Cardiac muscle cell (in vitro differentiated cells and primary cell): ENCODE measurements at places on chromosomes 16 and 17.

- no peaks in the 10 kb centered on the region for H3K27me3 ChIP-seq
- no peak for DNase-seq
- no peaks in the 10 kb centered on the region for H3K36me3 ChIP-seq
- no peaks in the 10 kb centered on the region for H3K4me1 ChIP-seq
- H3K4me3 ChIP-seq = no peak overlapping the region
Measured at GRCh38 chr17:77973953-77974352, 15.4 kb downstream of the TNRC6C start.

DNA sequence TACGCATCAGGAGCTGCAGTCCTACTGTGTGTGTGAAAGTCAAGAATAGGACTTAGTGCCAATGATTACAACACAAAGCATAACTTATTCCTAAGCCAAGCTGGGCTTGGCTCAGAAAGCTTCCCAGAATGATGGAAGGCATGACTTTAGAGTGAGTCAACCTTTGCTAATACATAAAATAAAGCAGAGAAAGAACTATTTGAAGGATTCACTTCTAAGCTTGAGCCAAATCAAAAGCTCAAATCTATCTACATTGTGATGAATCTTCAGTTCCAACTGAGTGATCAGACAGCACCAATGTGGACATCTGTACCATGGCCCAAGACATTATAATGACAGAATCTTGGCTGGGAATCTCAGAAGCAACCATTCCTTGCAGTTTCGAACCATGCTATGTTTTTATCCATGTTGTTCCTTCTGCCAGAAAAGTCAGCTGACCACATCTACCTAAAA lies 41.4 kb downstream of the SMG6 start:
- no peak overlapping the region for H3K27ac ChIP-seq
- DNase-seq = peak; percentile 79
- H3K36me3 ChIP-seq = no peaks in the 10 kb centered on the region

- H3K36me3 ChIP-seq = no peaks in the 10 kb centered on the region
- H3K27ac ChIP-seq = no peak overlapping the region
- peaks cover 16% of the 10 kb centered on the region for H3K27me3 ChIP-seq
- DNase-seq = no peak
- H3K4me3 ChIP-seq = no peak overlapping the region
Measured at GRCh38 chr16:80309178-80309577, 231.6 kb upstream of the DYNLRB2 start.

DNA sequence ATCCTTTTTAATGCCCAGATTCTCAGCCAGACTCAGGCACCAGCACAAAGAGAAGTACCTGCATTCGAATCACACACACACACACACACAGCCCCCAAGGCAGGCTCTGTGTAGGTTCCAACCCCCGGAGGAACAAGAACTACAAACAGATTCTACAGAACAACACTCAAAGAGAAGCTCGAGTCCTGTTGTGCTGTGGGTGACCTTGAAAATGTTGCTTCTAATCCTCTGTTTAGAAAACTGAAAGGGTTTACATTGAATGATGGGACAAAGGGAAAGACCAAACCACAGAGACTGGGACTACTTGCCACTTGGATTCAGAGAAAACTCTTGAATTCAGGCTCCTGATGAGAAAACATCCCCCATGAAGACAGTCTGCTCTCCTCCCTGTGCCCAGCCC lies 568.8 kb upstream of the C16orf82 start:
- peaks cover 3% of the 10 kb centered on the region for H3K27me3 ChIP-seq
- H3K4me3 ChIP-seq = no peak overlapping the region
- H3K27ac ChIP-seq = no peak overlapping the region
- H3K36me3 ChIP-seq = no peaks in the 10 kb centered on the region
- no peaks in the 10 kb centered on the region for H3K4me1 ChIP-seq
- no peak for DNase-seq

DNA sequence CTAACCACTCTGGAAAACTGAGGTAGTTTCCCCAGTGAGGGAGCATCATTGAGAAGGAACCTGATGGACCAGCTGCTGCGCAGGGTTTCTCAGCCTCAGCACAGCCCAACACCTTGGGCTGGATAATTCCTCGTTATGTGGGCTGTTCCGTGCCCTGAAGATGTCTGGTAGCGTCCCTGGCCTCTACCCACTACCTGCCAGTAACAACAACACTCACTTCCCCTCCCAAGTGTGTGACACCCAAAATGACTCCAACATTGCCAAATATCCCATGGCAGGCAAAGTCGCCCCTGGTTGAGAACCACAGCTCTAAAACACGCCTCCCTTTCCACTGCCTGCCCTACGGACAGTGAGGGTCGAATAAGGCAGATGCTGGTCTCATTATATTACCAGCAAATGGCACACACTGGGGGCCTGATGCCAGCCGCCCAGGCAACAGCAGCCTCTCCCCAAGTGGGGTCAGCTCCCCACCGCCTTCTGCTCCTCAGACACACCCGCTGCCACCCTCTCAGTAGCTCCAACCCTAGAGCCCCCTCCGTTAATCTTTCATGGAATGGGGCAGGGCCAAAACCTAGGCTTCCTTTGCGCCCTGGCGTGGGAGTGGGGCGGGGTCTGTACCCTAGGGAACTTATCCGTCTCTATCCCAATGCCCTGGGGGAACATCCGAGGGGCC lies 1.0 kb downstream of the RHBDF2 start:
- DNase-seq = no peak
- H3K27me3 ChIP-seq = no peaks in the 10 kb centered on the region
- no peaks in the 10 kb centered on the region for H3K36me3 ChIP-seq
- H3K4me1 ChIP-seq = peaks cover 20% of the 10 kb centered on the region
- peak overlapping the region; percentile 62 for H3K4me3 ChIP-seq
- no peak overlapping the region for H3K27ac ChIP-seq

DNA sequence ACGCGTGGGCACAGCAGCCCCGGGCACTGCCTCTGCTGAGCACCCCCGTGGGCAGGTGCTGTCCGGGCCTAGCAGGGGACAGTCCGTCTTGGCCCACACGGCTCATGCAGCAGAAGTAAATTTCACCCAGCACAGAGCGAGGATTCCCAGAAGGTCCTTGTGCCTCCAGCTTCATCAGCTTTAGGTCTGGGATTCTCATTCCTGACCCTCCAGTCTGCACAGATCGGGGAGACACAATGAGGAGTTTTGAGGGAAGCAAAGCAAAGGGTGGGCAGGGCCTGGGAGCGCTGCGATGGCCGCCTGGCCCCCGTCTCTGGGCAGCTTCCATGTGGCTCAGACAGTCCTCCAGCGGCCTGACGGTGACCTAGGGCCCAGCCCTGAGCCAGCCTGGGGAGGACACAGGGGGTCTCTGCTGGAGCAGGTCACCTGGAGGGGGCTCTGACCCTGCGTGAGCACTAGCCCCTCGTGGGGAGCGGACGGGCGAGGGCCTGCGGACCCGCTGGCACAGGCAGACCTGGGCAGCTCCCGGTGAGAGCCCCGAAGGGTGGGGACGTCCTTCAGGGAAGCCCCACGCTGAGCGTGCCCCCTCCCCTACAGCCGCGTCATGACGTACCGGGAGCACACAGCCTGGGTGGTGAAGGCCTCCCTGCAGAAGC lies 30.7 kb upstream of the CHMP6 start:
- H3K4me1 ChIP-seq = no peaks in the 10 kb centered on the region
- H3K27ac ChIP-seq = no peak overlapping the region
- DNase-seq = no peak
- H3K36me3 ChIP-seq = no peaks in the 10 kb centered on the region
- H3K4me3 ChIP-seq = no peak overlapping the region

GRCh38 chr17:4443476-4443875 lies 9.7 kb downstream of the SPNS3 start:
- H3K4me1 ChIP-seq = no peaks in the 10 kb centered on the region
- H3K4me3 ChIP-seq = no peak overlapping the region
- H3K36me3 ChIP-seq = no peaks in the 10 kb centered on the region
- H3K27ac ChIP-seq = no peak overlapping the region
- no peak for DNase-seq
- no peaks in the 10 kb centered on the region for H3K27me3 ChIP-seq
